Fibroblast of lung (primary cell): ENCODE measurements at places on chromosomes 5 and 9. TPM values are rescaled to one million over a fixed set of nuclear protein-coding genes. Genes with fewer than 3 reads are reported as not detected.

Gene SLC46A2
- total RNA-seq: not detected in 2 replicates

Gene PCDHB9
- 0.26 and 0.99 TPM in 2 replicates for total RNA-seq

Gene CARTPT
- total RNA-seq: not detected in 2 replicates

Gene TMEM171
- total RNA-seq: under 0.01 and 0.83 TPM in 2 replicates

Gene RUFY1
- 77.8 and 78.3 TPM in 2 replicates for total RNA-seq

Gene IFNA2
- total RNA-seq: not detected in 2 replicates

Gene KIF24
- 0.51 and 1.2 TPM in 2 replicates for total RNA-seq

Gene ANKDD1B
- total RNA-seq: 0.51 and 0.66 TPM in 2 replicates

Gene NUTM2G
- not detected in 2 replicates for total RNA-seq

Gene PKN3
- total RNA-seq: 1.3 and 1.7 TPM in 2 replicates

Gene GM2A
- 24.9 and 28.2 TPM in 2 replicates for total RNA-seq

Gene TLR4
- total RNA-seq: 2.6 and 3.1 TPM in 2 replicates

Gene LCN12
- 0.17 TPM in 1 of 2 replicates, not detected in the other for total RNA-seq

Gene PIP5K1B
- total RNA-seq: under 0.01 TPM in 2 replicates

Gene RIOK2
- 24.6 and 25.4 TPM in 2 replicates for total RNA-seq

Gene TNFSF8
- total RNA-seq: not detected in 2 replicates

Gene GTF3C5
- total RNA-seq: 32.4 TPM in 2 replicates

Gene CCDC69
- total RNA-seq: 4.0 and 6.4 TPM in 2 replicates

Gene ARHGEF39
- total RNA-seq: under 0.01 and 0.66 TPM in 2 replicates

Gene MRPL22
- 16.7 and 17.8 TPM in 2 replicates for total RNA-seq
